K562 (cell line): ENCODE measurements at places on chromosomes 13 and 19.

DNA sequence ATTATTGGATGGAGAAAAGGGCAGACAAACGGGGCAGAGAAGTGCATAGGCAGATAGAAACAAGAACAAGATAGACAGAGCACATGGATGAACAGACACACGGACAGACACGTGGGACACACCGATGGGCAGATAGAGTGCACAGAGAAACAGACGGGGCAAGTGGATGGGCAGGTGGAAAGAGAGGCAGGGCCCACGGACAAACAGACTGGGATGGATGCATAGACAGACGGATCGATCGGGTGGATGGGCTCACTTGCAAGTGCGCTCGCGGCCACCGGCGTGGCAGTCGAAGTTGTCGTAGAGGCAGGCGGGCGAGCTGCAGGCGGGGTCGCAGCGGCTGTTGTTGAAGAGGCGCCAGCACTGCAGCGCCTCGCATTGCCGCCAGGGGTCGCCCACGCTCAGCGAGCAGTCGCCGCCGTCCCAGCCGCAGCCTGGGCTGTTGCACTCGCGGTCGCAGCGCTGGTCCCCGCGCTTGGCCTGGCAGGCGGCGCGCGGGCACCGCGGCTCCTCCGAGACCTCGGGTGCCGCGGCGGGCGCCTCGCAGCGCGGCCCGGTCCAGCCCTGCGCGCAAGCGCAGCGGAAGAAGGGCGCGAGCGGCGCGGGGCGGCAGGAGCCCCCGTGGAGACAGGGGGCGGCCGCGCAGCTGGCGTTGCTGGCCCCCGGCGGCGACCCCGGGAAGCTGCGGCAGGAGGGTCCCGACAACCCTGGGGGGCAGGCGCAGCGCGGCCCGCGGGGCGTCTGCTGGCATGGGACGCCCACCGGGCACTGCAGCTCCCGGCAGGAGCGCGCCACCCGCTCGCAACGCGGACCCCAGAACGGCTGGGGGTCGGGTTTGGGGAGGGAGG, 23.3 kb downstream of the NOTCH3 start:
- peak; percentile 84 for DNase-seq

- no peak for DNase-seq
Observed at GRCh38 chr13:113723410-113724015, 35.5 kb upstream of the TMEM255B start.

DNA sequence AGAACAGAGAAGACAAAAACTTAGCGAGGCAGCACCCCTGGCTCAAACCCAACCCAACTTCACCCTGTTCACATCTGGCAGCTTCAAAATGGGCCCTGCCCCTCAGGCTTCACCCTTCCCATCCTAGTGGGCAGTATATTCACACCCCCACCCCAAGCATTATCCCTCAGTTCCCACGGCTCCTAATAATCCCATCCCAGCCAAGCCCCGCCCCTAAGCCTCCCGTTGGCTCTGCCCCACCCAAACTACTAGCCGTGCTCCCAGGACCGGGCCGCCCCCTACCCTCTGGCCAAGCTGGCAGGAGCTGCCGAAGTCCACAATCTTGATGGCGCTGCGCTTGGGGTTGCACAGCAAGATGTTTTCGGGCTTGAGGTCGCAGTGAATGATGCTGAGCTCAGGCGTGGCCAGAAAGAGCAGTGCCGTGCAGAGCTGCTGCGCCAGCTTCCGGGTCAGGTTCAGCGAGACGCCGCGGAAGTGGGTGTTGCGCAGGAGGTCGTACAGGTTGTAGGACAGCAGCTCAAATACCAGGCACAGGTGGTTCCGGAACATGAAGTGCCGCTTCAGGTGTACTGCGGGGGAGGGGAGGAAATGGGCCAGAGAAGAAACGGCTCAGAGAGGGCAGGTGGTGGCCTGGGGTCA, 5.8 kb downstream of the DYRK1B start:
- no peak for DNase-seq

DNA sequence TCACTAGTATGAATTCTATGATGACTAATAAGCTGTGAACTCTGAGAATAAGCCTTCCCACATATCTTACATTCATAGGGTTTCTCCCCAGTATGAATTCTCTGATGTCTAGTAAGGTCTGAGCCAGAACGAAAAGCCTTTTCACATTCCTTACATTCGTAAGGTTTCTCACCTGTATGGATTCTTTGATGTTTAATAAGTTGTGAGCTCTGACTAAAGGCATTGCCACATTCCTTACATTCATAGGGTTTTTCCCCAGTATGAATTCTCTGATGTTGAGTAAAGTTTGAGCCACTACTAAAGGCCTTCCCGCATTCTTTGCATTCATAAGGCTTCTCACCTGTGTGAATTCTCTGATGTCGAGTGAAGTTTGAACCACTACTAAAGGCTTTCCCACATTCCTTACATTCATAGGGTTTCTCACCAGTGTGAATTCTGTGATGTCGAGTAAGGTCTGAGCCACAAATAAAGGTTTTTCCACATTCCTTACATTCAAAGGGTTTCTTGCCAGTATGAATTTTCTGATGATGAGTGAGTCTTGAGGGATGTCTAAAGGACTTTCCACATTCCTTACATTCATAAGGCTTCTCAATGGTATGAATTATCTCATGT, 30.7 kb upstream of the ZFP82 start:
- DNase-seq: no peak

- DNase-seq: no peak
Observed at GRCh38 chr13:94548821-94549231, 47.1 kb downstream of the TGDS start.

DNA sequence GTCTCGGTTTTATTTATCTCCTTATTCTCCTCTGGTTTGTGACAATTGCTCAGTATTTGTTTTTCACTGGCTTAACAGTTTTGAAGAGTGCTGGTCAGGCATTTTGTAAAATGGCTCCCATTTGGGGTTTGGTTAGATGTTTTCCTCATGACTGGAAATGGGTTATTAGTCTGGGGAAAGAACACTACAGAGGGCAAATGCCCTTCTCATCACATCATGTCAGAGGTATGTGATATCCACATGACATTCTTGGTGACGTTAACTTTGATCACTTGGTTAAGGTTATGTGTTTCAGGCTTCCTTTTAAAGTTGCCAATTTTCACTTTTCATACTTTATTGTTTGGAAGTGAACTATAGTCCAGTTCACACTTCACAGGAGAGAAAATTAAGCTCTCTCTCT, 74.8 kb upstream of the KLHL1 start:
- no peak for DNase-seq

DNA sequence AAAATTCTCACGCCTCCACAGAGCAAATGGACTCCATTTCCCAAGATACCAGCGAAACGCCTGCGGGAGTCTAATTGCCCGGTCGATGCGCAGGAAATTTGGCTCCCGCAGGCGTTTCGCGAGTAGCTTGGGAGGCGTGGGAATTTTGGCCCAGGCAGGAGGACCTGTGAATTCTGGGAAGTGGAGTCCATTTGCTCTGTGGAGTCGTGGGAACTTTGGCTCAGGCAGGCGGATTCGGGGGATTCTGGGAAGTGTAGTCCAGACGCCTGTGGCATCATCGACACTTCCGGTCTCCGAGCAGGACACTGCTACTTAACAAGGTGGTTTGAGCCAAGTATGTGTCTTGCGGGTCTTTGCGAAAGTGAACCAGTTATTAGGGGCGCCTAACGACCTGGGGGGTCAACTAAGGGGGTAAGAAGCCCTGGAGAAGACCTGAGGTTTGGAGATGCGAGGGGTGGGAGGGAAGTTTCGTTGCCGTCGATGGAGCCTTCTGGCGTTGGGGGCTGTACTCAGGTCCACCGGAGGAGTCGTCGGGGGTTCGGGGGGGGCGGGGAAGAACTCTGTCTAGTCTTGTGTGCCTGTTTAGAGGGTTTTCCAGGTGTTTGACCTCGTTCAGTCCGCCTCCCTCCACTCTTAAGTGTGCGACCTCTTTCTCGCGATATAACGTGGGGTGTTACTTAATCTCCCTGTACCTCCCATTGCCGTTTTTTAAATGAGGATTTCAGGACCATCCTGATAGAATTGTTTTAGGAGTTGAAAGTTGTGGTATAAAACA, at the start of gene ZNF155:
Gene ZNF155 (plus strand): TSS at position 277 of the 775 bp plus-strand sequence. CDS start 4,356 bp downstream, outside the sequence.
- peak; percentile 63 for DNase-seq

GRCh38 chr13:89816404-89816803, 1531.1 kb upstream of the MIR17HG start:
- DNase-seq: no peak

GRCh38 chr13:41496420-41497234, 39.3 kb downstream of the RGCC start:
- no peak for DNase-seq

DNA sequence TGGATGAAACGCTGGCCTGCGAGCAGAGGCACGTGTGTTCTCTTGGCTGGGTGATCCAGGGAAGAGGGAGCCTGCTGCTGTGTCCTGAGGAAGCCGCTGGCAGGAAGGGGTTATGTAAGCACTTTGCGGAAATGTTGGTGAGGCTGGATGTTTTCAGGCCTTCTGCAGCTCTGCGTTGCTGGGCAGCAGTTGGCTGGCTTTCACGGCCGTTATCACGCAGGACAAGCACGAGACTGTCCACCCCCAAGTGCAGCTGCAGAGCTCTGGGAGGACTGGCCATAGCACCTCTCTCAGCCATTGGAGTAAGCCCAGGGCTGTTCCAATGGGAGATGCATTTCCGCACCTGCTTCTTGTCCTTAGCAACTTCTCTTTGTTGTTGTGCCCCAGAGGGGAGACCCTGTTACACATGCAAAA, 146.9 kb upstream of the SOX21 start:
- no peak for DNase-seq
